H9 (cell line): ENCODE measurements at places on chromosomes 11 and 22. TPM values are rescaled to one million over a fixed set of nuclear protein-coding genes. Genes with fewer than 3 reads are reported as not detected.

DNA sequence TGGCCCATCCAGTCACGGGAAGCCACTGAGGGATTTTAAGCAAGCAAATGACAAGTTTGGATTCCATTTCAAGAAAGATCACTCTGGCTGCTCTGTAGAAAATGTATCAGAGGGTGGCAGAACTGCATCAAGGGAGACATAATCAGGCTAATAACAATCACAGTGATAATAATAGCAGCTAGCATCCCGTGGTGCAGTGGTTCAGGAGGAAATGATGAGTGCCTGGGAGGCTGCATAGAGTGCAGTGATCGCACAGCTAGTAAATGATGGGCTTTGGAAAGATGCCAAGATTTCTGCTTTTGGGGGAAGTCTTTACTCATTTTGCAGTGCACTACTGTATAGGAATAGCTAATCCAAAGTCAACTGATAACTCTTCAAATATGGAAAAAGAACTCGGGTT lies 35.8 kb downstream of the TNRC6B start:
- no peak for DNase-seq

- no peak for DNase-seq
Observed at GRCh38 chr11:64998141-64998540, 1.4 kb upstream of the BATF2 start.

Gene OR2AT4
- not detected in 2 replicates for total RNA-seq

DNA sequence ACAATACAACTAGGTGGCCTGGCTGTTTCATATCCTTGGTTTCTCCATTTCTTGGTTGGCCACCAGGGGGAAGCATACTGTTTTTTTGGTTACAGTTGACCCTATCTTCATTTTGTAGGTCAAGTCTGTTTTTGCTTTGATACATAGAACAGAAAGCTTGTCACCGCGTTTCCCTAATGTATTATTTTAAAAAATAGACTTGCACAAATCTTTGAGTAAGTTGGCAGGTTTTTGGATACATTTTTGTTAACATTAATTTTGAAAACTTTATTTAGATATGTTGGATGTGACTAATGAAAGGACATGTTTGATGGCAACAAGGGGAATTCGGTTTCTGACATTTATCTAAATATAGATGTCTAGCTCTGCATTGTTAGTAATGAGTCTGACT lies 3.0 kb downstream of the NCR3LG1 start:
- DNase-seq, result peak; percentile 60

Gene HMGXB4
- total RNA-seq, result 32.5 and 33.5 TPM in 2 replicates
